ENCODE measurements at places on chromosomes 1 and 21. TPM values are rescaled to one million over a fixed set of nuclear protein-coding genes. Genes with fewer than 3 reads are reported as not detected.

GRCh38 chr1:215780139-215780538 is 213.0 kb downstream of the KCTD3 start:
- DNase-seq = no peak

SH3BGR gene
- 5.0 TPM for total RNA-seq

DNA sequence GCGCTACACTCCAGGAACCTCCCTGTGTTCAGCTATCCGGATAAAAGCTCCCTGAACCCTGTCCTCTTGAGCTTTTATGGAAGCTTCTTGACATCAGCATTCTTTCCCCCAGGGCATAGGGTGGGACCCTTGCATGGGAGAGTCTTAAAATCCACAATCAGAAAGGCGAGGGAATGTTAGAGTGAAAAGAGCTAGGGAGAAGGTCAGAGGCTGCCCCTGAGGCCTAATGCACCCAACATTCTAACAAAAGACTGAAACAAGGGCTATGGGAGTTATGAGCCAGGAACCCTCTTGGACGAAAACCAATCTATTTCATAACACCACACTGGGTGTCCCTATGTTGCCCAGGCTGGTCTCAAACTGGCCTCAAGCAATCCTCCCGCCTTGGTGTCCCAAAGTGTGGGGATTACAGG is 36.7 kb downstream of the NEK2 start:
- no peak for DNase-seq

DNA sequence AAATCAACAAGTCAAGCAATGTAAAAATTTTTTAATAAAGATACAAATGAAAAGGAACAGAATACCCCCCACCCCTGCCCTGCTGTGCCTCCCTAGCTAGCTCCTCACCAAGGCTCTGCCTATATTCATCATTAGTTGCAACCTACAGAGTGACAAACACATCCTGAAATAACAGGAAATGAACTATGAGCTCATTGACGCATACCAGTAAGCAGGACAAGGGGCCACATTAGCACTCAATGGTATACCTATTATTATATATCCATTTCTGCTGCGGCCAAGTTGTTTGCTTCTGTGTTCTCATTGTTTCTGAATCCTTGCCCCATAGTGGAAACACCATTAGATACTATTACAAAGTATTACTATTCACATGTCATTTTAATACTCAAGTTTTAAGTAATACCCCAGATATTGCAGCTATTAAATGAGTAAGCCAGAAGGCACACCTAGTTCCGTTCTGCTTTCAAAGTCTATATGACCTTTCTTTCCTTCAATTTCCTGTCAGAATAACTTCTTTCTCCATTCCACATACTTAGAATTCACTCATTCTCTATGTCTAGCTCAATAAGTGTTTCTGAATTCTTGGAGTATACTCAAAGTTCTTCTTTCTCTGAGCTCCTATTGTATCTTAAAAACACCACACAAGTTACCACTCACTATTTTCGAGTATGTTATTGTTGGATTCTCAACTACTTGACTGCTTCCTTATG is 1214.9 kb downstream of the PLA2G4A start:
- no peak for DNase-seq

- DNase-seq = no peak
Observed at GRCh38 chr1:203453016-203453415, 22.6 kb upstream of the PRELP start.

- DNase-seq = no peak
Observed at GRCh38 chr1:24362982-24363614, 43.9 kb downstream of the GRHL3 start.

GRCh38 chr21:28769683-28770082 is 223.0 kb downstream of the LTN1 start:
- no peak for DNase-seq

DNA sequence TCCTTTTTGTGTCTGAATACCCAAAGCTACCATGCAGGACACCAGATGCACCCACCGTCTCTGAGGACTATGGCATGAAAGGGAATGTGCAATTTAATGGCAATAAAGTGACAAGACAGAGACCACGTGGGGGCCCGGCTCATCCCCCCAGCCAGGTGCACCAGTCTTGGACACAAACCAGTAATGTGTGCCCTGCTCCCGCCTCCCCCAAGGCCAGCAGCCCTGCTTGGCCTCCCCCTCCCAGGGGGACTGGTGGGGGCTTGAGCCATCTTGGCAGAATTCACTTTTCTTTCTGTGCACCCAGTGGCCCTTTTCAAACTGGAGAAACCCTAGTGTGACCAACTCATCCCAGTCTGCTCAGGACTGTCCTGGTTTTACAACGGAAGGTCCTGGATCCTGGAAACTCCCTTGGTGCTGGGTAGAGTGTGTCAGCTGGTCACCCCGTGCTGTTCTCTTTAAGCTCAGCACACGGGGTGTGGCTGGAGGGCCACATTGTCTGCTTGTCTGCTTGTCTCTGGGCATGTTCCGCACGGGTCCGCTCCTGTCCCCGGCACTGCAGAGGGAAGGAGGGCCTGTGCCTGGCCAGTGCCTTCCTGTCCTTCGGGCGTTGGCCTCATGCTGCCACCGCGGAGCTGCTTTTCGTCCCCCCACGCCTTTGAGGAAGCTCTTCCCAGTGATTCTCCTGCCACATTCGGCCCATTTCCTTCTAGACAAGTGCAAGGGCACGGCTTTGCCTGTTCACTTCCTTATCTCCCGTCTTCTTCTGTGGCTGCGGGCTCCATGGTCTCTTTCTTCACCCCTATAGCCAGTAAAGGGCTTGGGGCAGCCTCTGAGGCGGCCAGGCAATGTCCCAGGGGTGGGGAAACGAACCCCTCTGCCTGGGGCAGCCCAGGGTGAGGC is 45.8 kb upstream of the TTC34 start:
- DNase-seq = peak; percentile 50

- no peak for DNase-seq
Observed at GRCh38 chr1:200211157-200211556, 183.6 kb downstream of the NR5A2 start.

TMEM52 gene
- total RNA-seq = 4.0 TPM

MR1 gene
- 14.6 TPM for total RNA-seq

SEMA4A gene
- total RNA-seq = 7.6 TPM

GRCh38 chr1:26978901-26979300 is 14.6 kb upstream of the TRNP1 start:
- no peak for DNase-seq
